ENCODE measurements at places on chromosomes 12 and 14. TPM values are rescaled to one million over a fixed set of nuclear protein-coding genes. Genes with fewer than 3 reads are reported as not detected.

The TMEM233 gene
- 0.23 TPM for total RNA-seq

The CLEC1B gene
- not detected for total RNA-seq

The FZD10 gene
- 1.7 TPM for total RNA-seq

The POTEM gene
- total RNA-seq, result not detected

The FAM161B gene
- total RNA-seq, result 3.2 TPM

The HOXC5 gene
- total RNA-seq, result not detected

The DIO2 gene
- 0.51 TPM for total RNA-seq

The KRT78 gene
- total RNA-seq, result not detected

The SRRM4 gene
- total RNA-seq, result not detected

The CMA1 gene
- not detected for total RNA-seq

The VASH1 gene
- 97.0 TPM for total RNA-seq

The BICDL1 gene
- 0.05 TPM for total RNA-seq

The OR6C76 gene
- total RNA-seq, result not detected

The CLEC9A gene
- not detected for total RNA-seq

The EID3 gene
- total RNA-seq, result 5.4 TPM

The KRT6C gene
- not detected for total RNA-seq

The MAP3K9 gene
- 0.14 TPM for total RNA-seq

The GPR132 gene
- 0.09 TPM for total RNA-seq

The HOXC6 gene
- 0.05 TPM for total RNA-seq

The RIMBP2 gene
- total RNA-seq, result not detected

The INHBC gene
- not detected for total RNA-seq

The SLCO1B1 gene
- not detected for total RNA-seq

The IAPP gene
- total RNA-seq, result not detected

The NOC4L gene
- total RNA-seq, result 12.1 TPM

The NAA25 gene
- 19.2 TPM for total RNA-seq

The KRT82 gene
- total RNA-seq, result not detected

The PTGER2 gene
- total RNA-seq, result 0.34 TPM

The HOXC4 gene
- not detected for total RNA-seq

The KCNK13 gene
- total RNA-seq, result 0.05 TPM

The ASPG gene
- total RNA-seq, result not detected

The PTPRQ gene
- under 0.01 TPM for total RNA-seq

The PCED1B gene
- 0.19 TPM for total RNA-seq

The TMCC3 gene
- total RNA-seq, result 27.8 TPM

The OR10P1 gene
- total RNA-seq, result not detected

The ULK1 gene
- 23.5 TPM for total RNA-seq

The SCFD1 gene
- 74.2 TPM for total RNA-seq

The HOXC12 gene
- not detected for total RNA-seq

All from dermis blood vessel endothelial cell (primary cell).